Mesothelial cell of epicardium (in vitro differentiated cells): ENCODE measurements at places on chromosomes 5 and 9. TPM values are rescaled to one million over a fixed set of nuclear protein-coding genes. Genes with fewer than 3 reads are reported as not detected.

Gene WDR31
- 4.1 to 4.5 TPM (median 4.2 TPM) in 3 replicates for total RNA-seq

DNA sequence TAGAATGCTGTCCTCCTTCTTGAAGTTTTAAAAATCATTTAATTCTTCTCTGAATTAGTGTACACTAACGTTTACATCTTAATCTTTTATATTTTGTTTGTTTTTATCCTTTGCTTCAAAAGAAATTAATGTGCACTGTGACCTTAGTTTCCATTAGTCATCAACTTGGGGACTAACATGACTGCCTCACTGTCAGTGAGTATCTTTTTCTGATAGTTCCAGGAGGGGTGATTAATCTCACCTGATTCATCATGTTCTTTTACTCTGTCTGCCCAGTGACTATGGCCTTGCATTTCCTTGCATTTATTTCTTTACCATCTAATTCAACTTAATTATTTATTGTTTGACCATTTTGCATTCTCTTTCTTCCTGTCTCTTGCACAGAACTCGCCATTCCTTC is 33.4 kb upstream of the NR3C1 start:
- DNase-seq: no peak

DNA sequence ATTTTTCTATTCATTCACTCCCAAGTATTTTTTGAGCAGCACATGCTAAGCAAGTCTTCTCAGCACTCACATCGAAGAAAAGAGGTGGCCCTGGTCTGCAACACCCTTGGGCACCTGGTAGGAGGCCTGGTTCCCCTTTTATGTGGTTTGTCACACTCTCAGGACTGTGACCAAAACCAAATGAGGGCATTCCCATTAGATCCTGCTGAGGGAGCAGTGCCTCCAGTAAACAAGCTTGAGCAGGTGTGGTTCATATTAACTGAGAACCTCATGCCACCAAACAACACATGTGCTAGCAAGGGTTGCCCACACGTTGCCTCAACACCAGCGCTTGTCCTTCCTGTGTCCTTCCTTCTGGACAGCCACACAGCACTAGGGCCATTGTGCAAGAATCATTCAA is 26.9 kb upstream of the SYK start:
- DNase-seq: no peak

DNA sequence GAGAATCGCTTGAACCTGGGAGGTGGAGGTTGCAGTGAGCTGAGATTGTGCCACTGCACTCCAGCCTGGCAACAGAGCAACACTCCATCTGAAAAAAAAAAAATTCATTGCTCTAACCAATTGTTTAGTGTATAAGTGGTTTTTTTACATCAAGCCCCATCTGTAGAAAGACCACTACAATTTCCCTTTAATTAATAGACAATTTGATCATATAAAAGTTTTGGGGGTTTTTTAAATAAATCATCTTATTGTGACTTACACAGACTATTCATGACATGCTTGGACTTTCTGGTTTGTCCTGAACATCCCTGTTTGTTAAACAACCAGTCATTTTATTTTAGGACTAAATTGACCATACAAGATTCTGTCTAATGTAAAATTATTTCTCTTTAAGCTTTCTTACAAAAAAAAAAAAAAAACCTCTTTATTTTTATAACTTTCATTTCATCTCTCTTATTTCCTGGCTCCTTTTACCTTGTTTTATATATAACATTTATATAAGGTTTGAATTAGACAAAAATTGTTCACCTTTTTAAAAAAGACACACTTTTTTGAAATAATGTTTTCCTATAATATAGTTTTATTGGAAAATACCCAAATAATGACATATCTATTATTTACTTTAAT is 9.8 kb upstream of the FANCC start:
- no peak for DNase-seq
